ENCODE measurements at places on chromosomes 1 and 21. TPM values are rescaled to one million over a fixed set of nuclear protein-coding genes. Genes with fewer than 3 reads are reported as not detected.

GRCh38 chr1:116006486-116006964 lies 30.2 kb downstream of the SLC22A15 start:
- no peak for DNase-seq

DNA sequence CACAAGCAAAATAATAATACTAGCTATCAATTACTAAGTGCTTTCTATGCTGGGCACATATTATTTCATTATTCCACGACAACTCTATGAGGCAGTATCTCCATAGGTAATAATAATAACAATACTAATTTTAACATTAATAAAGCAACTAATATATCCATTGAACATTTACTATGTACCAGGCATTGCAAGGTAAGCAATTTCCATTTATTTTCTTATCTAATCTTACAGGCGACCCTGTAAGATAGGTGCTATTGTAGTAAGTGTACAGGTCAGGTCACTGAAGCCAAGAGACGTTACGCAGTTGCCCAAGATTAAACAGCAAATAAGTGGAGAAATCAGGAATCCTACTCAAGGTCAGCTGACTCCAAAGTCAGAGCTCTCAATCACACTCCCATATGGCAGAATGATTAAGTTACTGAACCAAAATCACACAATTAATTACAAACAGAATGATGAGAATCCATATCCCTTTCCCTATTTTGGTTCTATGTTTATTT lies 198.4 kb downstream of the SLC45A1 start:
- no peak for DNase-seq

DNA sequence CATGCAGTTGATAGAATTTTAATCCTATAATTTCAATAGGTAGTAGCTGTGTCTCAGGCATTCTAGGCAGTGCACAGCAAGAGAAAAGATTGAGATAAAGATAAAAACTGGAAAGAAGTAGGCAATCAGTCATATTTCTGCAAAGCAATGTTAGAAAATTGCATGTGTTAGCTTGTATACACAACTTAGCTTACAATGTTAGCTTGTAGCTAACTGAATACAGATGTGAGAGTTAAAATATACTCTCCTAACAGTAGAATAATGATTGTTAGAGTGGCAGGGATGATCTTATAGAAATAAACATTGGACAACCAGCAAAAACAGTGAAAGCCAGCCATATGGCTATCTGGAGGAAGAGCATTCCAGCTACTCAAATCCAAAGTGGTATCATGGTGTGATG lies 29.0 kb downstream of the PTPRC start:
- DNase-seq = no peak

DNA sequence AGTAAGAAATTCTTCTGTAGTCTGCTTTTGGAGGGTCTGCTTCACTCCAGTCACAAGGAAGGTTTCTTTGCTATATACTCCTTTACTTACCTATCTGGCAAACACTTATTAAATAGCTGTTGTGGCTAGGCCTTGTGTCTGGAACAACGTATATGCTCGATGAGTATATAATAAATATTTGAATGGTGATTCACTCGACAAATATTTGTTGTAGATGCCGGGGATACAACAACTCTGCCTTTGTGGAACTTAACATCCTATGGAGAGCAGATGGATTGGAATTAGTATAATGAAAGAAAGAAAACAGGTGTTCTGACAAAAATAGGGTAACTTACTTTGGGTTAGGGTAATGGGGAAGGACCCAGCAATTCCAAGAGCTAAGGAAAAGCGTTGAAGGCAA lies 31.1 kb downstream of the KPNA6 start:
- peak; percentile 41 for DNase-seq

GRCh38 chr1:90708826-90709225 lies 8.3 kb downstream of the BARHL2 start:
- DNase-seq = no peak

DNA sequence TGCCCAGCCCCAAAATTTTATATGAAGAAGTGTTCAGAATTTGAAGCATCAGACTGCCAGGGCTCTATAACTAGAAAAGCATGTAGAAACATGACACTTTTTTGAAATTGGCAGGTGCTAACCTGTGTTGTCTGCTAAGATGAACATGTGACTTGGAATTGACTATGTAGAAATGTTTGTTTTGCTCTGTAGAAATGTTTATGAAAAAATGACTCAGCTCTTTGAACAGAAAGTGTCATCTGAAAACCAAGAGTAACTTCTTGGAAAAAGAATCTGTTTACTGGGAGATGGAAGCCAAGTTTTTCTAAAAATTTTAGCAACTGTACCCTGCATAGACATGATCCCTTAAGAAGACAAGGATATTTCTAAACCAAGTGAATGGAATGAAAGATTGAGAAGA lies 59.2 kb downstream of the LHX9 start:
- peak; percentile 63 for DNase-seq

GRCh38 chr1:8198522-8198921 lies 119.4 kb upstream of the SLC45A1 start:
- no peak for DNase-seq

DNA sequence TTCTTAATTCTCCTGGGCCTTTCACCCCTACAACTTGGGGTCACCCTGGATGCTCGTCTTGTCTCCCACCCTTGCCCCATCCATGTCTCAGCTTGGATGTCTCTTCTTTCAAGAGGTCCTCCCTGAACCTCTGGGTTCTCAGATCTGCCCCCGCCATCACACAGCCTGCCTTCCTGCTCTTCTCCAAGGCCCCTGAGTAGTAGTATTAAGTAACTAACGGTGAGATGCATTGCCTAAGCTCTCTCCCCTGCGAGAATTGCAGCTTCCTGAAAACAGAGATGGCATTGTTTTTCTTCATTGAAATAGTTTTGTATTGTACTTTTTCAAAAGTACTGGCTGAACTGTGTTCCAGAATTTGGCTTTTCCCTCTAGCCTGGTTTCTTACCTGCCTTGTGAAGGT lies 16.0 kb downstream of the MIIP start:
- no peak for DNase-seq

GRCh38 chr1:186977266-186977957 lies 148.7 kb downstream of the PLA2G4A start:
- peak; percentile 34 for DNase-seq

- no peak for DNase-seq
Measured at GRCh38 chr1:154623358-154623757, 15.4 kb upstream of the ADAR start.

DNA sequence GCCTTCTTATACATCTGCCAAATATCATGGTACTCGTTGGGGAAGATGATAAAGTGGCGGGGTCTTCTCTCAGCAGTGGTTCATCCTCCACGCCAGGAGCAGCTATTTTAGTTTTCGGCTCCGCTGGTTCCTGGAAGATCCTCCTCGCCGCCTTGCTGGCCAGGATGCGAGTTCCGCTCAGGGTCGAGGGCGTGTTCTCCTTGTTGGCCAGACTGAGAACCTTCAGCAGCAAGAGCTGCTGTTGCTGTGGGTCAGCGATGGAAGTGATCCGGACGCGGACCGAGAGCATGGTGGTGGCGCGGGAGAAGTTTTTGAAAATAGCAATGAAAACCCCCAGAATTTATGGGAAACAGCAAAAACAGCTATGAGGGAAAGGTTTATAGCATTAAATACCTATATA lies 11.4 kb upstream of the CFAP126 start:
- peak; percentile 25 for DNase-seq

DNA sequence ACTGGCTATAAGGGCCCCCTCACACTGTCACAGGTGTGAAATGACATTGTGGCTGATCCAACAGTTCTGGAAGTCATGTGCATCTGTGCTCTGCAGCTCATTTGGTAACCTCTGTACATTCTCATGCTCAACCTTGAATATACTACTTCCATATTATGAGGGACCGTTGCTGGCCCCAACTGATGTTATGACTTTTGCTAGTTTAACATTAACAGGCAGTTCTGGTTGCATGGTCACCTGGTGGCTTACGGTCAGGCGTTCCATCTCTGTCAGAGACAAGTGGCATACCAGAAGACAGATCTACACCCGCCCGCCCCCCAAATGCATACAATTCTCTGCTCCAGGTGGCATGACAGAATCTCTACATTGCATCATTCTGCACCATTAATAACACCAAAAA lies 6.0 kb upstream of the DIP2A start:
- no peak for DNase-seq

S100A7A gene
- total RNA-seq = not detected

FCRL5 gene
- total RNA-seq = not detected

CD247 gene
- total RNA-seq = not detected

LY9 gene
- not detected for total RNA-seq

IL19 gene
- not detected for total RNA-seq

SPATA21 gene
- not detected for total RNA-seq

Data from mammary epithelial cell (primary cell).